HFFc6 (cell line): ENCODE measurements at places on chromosomes 1 and 21. TPM values are rescaled to one million over a fixed set of nuclear protein-coding genes. Genes with fewer than 3 reads are reported as not detected.

DNA sequence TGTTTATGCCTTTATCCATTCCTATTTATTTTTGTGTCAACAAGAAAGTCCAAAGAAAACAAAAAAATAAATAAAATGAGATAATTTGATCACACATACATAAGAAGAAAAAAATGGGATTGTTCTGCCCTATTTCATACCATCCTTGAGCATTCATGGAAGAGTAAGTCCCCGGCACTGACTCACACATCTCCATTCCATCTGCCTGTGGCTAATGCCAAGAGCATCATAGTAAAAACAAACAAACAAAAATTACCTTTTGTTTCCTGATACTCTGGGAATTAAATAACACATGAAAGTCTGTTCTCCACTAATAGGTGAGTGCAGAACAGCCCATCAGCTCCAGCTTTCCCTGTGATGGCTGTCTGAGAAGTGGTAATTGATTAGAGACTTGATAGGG lies 48.1 kb upstream of the BACE2 start:
- H3K36me3 ChIP-seq, result no peaks in the 10 kb centered on the region
- no peak for DNase-seq
- no peak overlapping the region for H3K4me3 ChIP-seq

GRCh38 chr1:212106286-212106792 lies 70.8 kb downstream of the DTL start:
- no peak overlapping the region for H3K27ac ChIP-seq
- no peak overlapping the region for H3K4me3 ChIP-seq
- peaks cover 4% of the 10 kb centered on the region; the same call in 1 of the 2 replicates for H3K36me3 ChIP-seq
- no peaks in the 10 kb centered on the region for H3K4me1 ChIP-seq
- H3K27me3 ChIP-seq, result no peaks in the 10 kb centered on the region

DNA sequence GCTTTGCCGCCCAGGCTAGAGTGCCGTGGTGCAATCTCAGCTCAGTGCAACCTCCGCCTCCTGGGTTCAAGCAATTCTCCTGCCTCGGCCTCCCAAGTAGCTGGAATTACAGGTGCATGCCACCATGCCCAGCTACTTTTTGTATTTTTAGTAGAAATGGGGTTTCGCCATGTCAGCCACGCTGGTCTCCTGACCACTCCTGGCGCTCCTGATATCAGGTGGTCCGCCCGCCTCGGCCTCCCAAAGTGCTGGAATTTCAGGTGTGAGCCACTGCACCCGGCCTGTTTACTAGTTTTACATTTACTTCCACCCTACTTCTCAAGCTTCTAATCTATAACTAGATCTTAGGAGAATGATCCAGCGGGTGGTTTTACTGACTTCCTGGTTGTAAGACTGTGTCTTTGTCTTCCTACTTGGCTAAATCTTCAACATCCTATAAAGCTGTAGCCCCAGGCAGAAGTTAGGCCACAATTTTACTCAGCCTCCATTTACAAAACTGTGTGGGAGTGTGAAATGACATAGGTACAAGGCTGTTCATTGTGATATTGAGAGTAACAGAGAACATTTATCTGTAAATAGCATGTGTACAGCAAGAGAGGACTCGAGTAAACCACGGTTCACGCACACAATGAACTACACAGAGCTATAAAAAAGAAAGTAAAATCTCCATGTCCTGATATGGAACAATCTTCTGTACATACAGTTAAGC lies 9.6 kb upstream of the POU2F1 start:
- H3K4me1 ChIP-seq, result no peaks in the 10 kb centered on the region; the same call in 1 of the 2 replicates
- H3K4me3 ChIP-seq, result no peak overlapping the region; the same call in 1 of the 2 replicates
- no peak for DNase-seq

The CHIT1 gene
- total RNA-seq, result not detected in 2 replicates

The ZYG11A gene
- 0.24 to 1.0 TPM (median 0.48 TPM) in 3 replicates for total RNA-seq
